ENCODE measurements at places on chromosomes 12 and 14. TPM values are rescaled to one million over a fixed set of nuclear protein-coding genes. Genes with fewer than 3 reads are reported as not detected.

Gene TC2N
- 4.2 TPM for total RNA-seq

Gene RNF212B
- 0.49 TPM for total RNA-seq

Gene PRMT5
- 25.2 TPM for total RNA-seq

Gene PRIMA1
- 0.39 TPM for total RNA-seq

Gene ENDOU
- total RNA-seq: not detected

Gene BBOF1
- 1.2 TPM for total RNA-seq

DNA sequence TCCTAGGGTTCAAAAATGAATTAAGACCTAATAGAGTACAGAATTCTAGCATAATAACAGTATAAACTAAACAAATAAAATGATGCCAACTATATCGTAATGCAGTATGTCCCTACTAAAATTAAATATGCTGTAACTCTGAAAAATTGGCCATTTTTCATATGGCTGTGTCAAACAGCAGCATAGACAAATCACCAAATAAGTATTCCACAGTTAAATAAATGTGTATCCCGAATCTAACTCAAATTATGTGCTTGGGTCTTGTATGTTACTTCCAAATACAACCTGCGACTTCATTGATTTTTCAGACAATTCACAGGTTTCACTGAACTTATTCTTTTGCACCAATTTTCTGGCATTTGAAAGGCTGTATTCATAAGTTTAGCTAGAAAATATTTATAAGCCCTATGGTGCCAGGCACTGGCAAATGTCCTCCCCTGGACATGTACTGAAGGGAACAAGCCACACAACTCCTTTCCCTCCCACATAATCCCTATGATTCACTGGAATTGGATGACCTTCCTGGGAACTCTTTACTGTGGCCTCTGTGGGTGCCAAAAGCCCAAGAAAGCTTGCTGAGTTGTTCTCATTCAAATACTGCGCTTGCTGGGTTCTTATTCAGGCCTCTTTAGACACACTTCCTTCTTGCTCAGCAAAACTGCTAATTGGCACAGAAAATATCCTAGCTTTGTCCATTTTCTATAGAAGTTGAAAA lies 108.8 kb downstream of the KITLG start:
- DNase-seq: no peak
- H3K4me1 ChIP-seq: no peaks in the 10 kb centered on the region
- no peak overlapping the region for H3K4me3 ChIP-seq
- no peaks in the 10 kb centered on the region for H3K27me3 ChIP-seq

DNA sequence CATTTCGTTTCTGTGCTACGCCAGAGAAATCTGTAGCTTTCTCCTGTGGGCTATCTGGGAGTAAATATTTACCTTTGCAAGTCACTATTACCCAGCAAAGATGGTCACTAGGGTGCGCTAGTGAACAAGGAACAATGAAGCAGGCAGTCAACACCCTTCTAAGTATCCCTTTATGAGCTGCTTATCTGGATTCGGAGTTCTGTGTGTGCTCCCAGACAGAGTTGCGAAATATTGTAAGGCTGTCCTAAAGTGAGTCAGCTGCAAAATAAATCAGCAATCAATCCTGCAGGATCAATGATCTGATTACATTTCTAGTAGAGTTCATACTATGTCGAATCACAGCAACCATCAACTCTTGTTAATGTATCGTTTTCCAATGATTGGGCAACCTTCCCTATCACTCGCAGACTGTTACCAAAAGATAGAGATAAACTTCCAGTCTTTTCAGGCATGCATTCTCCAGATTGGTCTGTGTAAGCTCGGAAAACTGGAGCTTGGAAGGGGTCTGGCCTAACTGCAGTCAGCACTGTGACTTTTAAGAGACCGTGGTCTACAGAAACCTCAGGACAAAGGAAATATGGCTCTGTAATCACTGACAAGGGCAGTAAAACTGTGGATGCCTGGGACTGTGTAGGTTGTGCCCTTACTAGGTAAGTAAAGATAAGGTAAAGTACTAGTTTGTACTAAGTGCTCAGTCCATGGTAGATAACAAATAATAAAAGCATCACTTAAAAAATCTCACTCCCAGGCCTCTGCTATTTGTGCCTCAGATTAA lies 133.5 kb downstream of the KCNK10 start:
- no peaks in the 10 kb centered on the region for H3K27me3 ChIP-seq
- DNase-seq: peak; percentile 84
- H3K4me3 ChIP-seq: peak overlapping the region; percentile 36
- no peaks in the 10 kb centered on the region for H3K36me3 ChIP-seq

DNA sequence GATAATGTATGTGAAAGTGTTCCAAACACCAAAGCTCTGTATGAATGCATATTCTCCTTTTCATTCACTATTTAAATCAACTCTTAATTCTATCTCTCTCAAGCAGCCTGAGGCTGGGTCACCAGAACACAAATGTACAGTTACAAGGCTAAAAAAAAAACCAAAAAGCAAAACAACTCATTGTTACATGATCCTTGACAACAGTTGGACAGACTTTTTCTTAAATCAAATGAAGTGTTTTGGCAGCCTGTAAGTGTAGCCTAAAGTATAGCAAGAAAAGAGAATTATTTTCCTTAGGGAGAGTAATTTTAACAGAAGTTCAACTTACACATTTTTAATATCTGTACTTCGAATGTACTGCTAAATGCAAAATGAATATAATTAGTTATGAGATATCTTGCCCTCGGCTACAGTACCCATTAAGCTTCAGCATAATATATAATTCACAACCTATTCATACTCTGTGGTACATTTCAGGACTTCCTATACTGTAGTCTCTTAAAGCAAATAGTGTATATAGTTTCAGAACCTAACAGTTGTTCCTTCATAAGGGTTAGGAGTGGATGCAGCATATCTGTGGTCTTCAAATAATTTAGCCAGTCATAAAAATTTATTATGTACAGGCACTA lies 214.0 kb upstream of the BTG1 start:
- H3K27me3 ChIP-seq: no peaks in the 10 kb centered on the region
- no peaks in the 10 kb centered on the region for H3K36me3 ChIP-seq
- H3K27ac ChIP-seq: no peak overlapping the region
- no peak overlapping the region for H3K4me3 ChIP-seq
- H3K4me1 ChIP-seq: no peaks in the 10 kb centered on the region

GRCh38 chr12:106585521-106586277 lies 2.9 kb downstream of the RFX4 start:
- H3K4me3 ChIP-seq: no peak overlapping the region
- no peaks in the 10 kb centered on the region for H3K36me3 ChIP-seq
- no peak for DNase-seq
- no peak overlapping the region for H3K27ac ChIP-seq
- H3K27me3 ChIP-seq: peaks cover 24% of the 10 kb centered on the region
- peaks cover 30% of the 10 kb centered on the region for H3K4me1 ChIP-seq

- no peaks in the 10 kb centered on the region for H3K27me3 ChIP-seq
- no peaks in the 10 kb centered on the region for H3K36me3 ChIP-seq
- no peak overlapping the region for H3K4me3 ChIP-seq
- H3K4me1 ChIP-seq: no peaks in the 10 kb centered on the region
- no peak for DNase-seq
- no peak overlapping the region for H3K27ac ChIP-seq
These were observed 397.7 kb upstream of the DDHD1 start for GRCh38 chr14:53550776-53551175.

DNA sequence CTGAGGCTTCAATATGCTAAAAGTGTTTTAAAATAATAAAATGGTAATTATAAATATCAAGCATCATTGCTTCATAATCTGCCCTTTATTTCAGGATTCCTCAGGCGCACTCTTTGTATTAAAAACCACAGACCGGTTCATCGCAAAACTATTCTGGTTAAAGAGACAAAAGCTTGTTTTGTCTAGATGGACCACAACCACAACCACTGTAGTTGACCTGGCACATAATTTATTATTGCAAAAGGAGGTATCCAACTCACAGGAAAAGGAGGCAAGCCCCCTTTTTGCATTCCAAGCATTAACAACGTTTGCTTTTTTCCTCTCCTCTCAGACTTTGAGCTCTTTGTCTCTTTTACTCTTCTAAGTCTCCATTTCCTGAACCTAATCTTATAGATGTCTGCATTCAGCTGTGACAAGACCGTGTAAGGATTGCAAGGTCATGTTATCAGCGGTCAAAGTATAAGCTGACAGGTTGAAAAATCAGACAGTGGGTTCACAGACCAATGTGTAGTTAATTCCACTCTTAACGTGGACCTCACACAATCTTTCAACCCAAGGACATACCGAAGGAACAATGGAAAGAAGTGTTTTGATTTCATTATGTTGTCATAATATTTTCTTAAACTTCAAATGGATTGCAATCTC lies 1057.6 kb downstream of the GALC start:
- H3K27me3 ChIP-seq: no peaks in the 10 kb centered on the region
- H3K4me3 ChIP-seq: no peak overlapping the region
- H3K27ac ChIP-seq: no peak overlapping the region
- H3K4me1 ChIP-seq: no peaks in the 10 kb centered on the region
- no peak for DNase-seq
- H3K36me3 ChIP-seq: no peaks in the 10 kb centered on the region

- no peaks in the 10 kb centered on the region for H3K27me3 ChIP-seq
- no peaks in the 10 kb centered on the region for H3K36me3 ChIP-seq
These were observed 652 bp downstream of the BAZ1A start for GRCh38 chr14:34874386-34875030.

DNA sequence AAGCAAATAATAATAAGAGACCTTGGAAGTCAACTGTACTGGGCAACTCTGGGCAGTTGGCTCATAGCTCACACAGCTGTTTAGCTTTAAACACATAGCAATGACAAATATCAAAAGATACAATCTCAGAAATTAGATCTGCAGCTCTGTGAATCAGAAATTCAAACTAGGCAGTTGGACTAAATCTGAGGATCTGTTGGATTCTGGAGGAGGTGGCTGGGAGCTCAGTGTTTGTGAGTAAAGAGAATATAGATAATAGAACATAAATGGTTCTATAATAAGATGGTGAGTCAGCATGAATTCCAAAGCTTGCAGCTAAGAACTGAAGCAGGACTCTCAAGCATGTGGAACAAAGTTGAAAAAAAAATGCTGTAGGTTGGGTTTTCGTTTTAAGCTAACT lies 1949.4 kb upstream of the SEL1L start:
- no peaks in the 10 kb centered on the region for H3K27me3 ChIP-seq
- no peak for DNase-seq
- no peaks in the 10 kb centered on the region for H3K4me1 ChIP-seq

- no peaks in the 10 kb centered on the region for H3K36me3 ChIP-seq
- H3K27ac ChIP-seq: no peak overlapping the region
- no peaks in the 10 kb centered on the region for H3K4me1 ChIP-seq
These were observed 206.5 kb downstream of the SUDS3 start for GRCh38 chr12:118582863-118583262.

- H3K36me3 ChIP-seq: no peaks in the 10 kb centered on the region
- no peaks in the 10 kb centered on the region for H3K27me3 ChIP-seq
- H3K27ac ChIP-seq: no peak overlapping the region
- no peak overlapping the region for H3K4me3 ChIP-seq
These were observed 109.3 kb upstream of the MYF6 start for GRCh38 chr12:80598004-80598606.

DNA sequence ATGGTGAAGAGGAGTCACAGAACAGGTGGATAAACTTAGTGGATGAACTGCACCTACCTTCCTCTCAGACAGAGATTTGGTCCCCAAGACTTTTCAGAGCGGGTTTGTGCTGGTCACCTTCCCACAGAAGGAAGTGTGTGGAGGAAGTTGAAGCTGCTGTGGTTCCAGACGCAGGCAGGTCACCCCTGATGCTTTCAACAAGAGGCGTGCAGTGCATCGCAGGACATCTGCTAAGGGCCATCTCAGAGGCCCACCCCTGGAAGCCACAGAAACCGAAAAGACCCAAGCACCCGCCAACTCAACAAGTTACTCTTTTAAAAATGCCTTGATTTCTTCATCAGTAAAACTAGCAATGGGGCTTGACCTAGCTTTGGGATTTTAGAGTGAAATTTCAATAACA lies 1.0 kb upstream of the GPX2 start:
- no peaks in the 10 kb centered on the region for H3K27me3 ChIP-seq
- no peak overlapping the region for H3K27ac ChIP-seq
- H3K36me3 ChIP-seq: no peaks in the 10 kb centered on the region

DNA sequence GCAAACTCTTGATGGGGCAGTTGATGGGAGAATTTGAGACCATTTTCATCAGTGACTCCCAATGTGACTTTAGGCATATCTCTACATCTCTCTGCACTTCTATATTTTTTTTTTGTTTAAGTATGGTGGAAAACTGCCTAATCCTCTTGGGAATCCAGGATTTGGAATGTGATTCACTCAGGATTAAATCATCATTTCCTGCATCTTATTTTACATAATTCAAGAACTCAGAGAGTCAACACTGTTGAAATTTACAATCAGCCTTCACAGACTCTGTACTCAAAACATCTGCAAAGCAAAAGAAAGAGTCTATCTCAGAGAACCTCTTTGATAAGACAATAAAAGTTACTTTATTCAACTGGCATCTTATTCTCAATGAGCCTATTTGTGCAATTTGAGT lies 260.7 kb upstream of the NOS1 start:
- H3K36me3 ChIP-seq: no peaks in the 10 kb centered on the region
- H3K4me1 ChIP-seq: no peaks in the 10 kb centered on the region
- DNase-seq: no peak

GRCh38 chr12:54689034-54689372 lies 40.8 kb upstream of the DCD start:
- no peaks in the 10 kb centered on the region for H3K27me3 ChIP-seq
- H3K27ac ChIP-seq: no peak overlapping the region
- no peaks in the 10 kb centered on the region for H3K36me3 ChIP-seq
- peaks cover 26% of the 10 kb centered on the region for H3K4me1 ChIP-seq

- H3K27me3 ChIP-seq: no peaks in the 10 kb centered on the region
- no peaks in the 10 kb centered on the region for H3K4me1 ChIP-seq
- peak; percentile 17 for DNase-seq
- H3K4me3 ChIP-seq: no peak overlapping the region
- H3K36me3 ChIP-seq: no peaks in the 10 kb centered on the region
- H3K27ac ChIP-seq: no peak overlapping the region
These were observed 34.9 kb downstream of the LRTM2 start for GRCh38 chr12:1855241-1855640.

- H3K4me3 ChIP-seq: no peak overlapping the region
- no peaks in the 10 kb centered on the region for H3K4me1 ChIP-seq
- no peaks in the 10 kb centered on the region for H3K36me3 ChIP-seq
- no peaks in the 10 kb centered on the region for H3K27me3 ChIP-seq
- no peak for DNase-seq
- H3K27ac ChIP-seq: peak overlapping the region; percentile 29
These were observed 182.5 kb downstream of the SLC2A13 start for GRCh38 chr12:39923364-39923763.
